ENCODE measurements at places on chromosomes 4 and X.

DNA sequence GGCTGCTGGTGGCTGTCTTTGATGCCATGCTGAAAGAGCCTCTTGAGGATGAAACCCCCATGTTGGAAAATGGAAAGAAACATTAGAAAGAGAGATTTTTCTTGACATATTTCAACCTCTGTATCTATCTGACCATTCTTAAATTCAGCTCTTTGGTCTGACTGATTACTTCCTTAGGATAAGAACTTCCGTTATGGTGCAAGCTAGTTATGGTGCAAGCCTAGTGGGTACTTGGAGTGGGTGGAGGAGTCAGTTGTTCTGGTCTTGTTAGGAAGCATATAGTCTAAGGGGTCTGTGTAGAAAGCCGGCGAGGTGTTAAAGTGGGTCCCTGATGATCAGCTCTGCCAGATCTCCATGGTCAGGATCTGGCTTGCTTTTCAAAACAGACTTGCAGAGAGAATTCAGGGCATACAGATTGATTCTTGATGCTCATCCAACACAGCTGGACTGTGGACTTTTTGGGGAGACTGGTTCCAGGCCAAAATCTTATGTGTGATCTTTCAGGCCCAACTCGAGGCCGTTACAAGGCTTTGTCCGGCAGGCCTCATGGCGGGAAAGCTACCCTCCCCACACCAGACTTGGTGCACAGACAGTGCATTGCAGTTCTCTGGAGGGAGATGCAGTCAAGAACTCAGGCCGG lies 82.8 kb upstream of the BOD1L1 start:
- no peak for DNase-seq

- no peak for DNase-seq
These were observed 177.8 kb upstream of the GK2 start for GRCh38 chr4:79585834-79586233.

DNA sequence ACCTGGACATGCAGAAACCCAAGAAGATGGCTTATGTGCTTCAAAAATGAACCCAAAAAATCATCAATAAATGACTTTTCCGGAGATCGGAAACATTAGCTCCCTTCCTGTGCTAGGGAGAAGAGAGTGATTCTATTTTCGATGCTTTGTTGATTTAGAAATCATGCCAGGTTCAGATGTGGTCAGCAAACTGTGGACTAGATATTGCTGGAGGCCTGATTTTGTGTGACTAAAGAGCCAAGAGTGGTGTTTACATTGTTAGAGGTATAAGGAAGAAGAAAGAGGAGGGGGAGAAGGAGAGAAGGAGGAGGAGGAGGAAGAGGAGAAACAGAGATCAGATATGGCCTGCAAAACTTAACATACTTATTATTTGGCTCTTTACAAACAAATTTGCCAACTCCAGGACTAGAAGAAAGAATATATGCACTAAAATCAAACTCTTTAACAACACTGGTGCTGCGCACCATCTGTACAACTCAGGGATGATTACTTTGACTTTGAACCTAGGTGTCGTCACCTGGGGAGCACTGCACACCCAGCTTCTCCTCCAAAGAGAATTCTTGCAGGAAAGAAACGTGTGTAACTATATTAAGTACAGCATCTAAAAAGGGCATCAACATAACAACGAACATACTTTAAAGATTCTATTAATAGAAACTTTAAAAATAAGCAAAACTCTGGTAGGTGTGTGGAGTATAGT lies 664.9 kb upstream of the LCORL start:
- no peak for DNase-seq

DNA sequence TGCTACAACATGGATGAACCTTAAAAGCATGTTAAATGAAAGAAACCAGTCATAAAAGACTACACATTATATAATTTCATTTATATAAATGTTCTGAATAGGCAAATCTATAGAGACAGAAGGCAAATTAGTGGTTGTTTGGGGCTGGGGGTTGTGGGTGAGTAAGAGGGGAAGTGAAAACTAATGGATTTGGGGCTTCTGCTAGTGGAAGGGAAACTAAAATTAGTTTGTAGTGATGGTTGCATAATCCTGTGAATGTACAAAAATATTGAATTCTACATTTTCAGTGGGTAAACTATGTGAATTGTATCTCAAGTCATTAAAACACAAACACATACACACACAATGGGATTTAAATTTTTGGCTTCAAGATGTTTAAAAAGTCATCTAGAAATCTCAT lies 25.4 kb upstream of the LIMCH1 start:
- no peak for DNase-seq

- peak; percentile 27 for DNase-seq
These were observed 197.7 kb downstream of the GRID2 start for GRCh38 chr4:92501456-92501855.
